Activated gamma-delta T cell treated with Interleukin-2 at 50 U/mL for 16 hours (primary cell): ENCODE measurements at places on chromosomes 7 and 10.

- DNase-seq = no peak
These were observed 38.2 kb upstream of the TMEM236 start for GRCh38 chr10:17713758-17714157.

GRCh38 chr7:8817448-8818036 is 384.1 kb downstream of the NXPH1 start:
- DNase-seq = no peak

GRCh38 chr7:138546064-138546619 is 86.1 kb downstream of the TRIM24 start:
- DNase-seq = no peak

- DNase-seq = no peak
These were observed 3.5 kb upstream of the HOGA1 start for GRCh38 chr10:97580421-97581367.

DNA sequence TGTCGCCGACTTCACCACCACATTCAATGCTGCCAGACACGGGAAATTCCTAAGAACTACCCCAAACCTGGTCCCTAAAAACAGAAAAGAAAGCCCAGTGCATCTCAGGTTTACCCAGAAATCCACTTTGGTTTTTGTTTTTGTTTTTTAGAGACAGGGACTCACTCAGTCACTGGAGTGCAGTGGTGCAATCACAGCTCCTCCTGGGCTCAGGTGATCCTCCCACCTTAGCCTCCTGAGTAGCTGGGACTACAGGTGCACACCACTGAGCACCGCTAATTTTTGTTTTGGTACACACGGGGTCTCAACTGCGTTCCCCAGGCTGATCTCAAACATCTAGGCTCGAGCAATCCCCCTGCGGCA is 22.8 kb downstream of the MAD1L1 start:
- no peak for DNase-seq

DNA sequence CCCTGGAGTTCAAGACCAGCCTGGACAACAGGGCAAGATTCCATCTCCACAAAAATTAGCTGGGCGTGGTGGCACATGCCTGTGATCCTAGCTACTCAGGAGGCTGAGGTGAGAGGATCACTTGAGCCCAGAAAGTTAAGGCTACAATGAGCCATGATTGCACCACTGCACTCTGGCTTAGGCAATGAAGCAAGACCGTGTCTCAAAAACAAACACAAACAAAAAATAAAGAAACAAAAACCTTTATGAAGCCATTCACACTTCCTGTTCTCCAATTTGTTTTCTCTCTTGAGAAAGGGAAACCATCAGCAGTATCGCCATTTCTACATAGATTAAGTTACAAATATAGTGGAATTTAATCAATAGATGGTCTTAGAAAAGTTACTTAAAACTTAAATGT is 19.8 kb downstream of the YME1L1 start:
- no peak for DNase-seq

- peak; percentile 10 for DNase-seq
These were observed 119.4 kb downstream of the COL28A1 start for GRCh38 chr7:7416031-7416858.

DNA sequence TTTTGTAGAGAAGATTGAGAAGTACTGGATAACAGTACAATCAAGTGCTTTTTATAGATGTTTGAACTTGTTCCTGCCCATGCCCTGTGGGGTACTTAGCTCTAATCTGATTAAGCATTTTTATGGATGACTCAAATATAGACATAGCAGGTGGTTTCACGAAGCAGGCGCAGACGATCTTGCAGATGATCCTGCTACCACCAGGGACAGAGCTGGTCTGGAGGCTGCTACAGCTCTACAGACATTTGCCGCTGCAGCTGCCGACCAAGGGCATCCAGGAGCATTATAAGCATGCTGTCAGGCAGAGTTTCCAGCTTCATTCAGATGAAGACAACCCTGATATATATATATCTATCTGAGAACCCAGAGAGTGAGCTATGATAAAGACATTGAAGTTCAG is 650.4 kb downstream of the NXPH1 start:
- DNase-seq = no peak

GRCh38 chr7:155449869-155450557 is 7.9 kb upstream of the EN2 start:
- no peak for DNase-seq

DNA sequence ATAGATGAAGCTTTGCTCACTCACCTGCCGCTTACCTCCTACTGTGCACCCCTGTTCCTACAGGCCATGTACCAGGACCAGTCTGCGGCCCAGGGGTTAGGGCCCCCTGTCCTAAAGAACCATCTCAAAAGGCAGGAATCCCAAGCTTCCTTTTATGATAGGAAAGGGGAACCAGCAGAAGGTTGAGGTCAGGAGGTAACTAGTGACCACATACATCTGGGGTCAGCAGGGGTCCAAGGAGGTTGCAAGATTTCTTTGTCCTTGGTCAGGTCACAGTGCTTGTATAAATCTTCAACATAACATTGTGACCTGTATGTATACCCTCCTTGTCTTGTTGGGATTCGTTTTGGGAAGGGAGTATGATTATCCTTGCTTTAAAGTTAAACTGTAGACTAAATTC is 73.8 kb downstream of the OAT start:
- no peak for DNase-seq

DNA sequence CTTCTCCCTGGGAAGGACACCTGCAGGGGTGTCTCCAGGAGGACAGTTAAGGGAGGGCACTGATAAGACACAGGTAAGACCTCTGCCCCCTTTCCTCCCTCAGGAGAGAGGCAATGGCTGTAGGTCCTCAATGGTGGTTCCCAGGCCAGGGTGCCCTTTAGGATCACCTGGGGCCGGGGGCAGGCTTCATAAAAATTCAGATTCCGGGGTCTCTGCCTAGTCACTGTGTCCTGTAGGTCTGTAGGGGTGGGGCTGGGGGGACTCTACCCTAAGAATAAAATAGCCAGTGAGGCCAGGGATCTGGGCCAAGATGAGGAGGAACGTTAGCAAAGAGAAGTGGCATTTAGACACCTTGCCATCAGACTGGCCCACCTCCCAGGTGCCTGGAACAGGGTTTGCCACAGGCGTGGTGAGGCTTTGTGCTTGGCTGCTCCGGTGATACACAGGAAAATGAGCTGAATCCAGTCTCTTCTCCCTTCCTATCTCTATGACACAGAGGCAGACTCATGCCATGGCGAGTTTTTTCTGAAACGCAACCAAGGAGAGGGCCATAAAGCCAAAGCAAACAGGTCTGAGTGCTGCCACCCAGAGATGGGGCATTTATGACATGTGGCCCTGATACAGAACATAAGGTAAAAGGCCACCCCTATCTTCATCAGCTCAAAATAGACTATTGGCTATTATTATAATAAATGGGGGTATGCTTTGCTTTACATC is 52.6 kb downstream of the SH3PXD2A start:
- DNase-seq = no peak

GRCh38 chr10:62590306-62590705 is 214.2 kb upstream of the ADO start:
- DNase-seq = no peak
